Breast epithelium (tissue), 4 donors: ENCODE measurements at places on chromosomes 3 and 15. TPM values are rescaled to one million over a fixed set of nuclear protein-coding genes. Genes with fewer than 3 reads are reported as not detected.

DNA sequence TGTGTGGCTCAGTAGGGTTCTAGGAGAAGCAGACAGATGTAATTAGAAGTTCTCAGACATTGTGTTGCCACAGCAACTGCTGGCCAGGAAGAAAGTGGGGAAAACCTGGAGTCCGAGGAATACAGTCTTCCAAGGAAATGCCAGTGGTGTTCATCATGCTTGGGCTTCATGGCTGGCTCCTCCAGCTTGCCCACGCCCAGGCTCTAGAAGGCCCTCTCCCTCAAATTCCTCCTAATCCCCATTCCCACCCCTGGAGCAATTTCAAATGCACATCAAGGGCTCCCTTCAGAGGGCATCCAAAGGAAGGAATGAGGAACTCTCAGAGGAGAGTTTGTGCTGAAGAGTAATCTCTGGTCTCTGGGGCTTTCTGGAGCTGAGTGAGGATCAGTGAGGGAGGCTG lies 21.9 kb downstream of the FSTL1 start:
- no peak for DNase-seq

- no peak for DNase-seq
These were observed 34.5 kb downstream of the NPTN start for GRCh38 chr15:73598530-73599160.

DNA sequence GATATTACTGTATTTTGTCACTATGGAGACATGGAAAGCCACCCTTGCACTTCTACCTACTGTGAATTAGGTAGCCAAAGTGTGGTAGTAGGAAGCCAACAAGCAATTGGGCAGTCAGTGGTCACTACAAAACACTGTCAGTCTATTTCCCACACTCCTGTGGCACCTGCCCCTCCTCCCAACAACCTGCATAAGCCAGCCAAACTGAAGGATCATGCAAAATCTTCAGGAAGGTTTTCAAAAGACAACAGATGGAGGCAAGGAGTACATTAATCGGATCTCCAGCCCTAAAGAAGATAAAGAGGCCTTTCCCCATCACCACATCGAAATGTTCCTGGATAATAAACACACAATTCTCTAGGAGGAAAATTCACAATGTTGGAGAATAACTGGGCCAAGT lies 11.9 kb downstream of the POMGNT2 start:
- no peak for DNase-seq

Gene ACTRT3
- 1.5 TPM for total RNA-seq

DNA sequence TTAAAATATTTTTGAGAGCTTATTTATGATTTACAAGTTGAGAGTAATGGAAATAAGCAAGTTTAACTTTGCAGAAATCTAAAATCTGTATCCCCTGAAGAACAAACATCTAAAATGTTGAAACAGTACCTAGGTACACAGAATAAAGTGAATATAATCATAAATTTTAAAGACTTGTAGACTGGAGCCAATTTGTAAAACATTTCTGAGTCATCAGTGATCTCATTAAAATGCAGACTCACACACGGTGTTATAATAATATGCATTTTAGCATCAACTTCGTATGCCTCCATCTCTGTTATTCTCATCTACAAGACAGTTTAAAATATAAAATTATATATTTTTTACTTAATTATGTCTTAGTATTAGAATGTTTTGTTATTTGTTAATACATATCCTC lies 399.5 kb upstream of the GOLIM4 start:
- no peak for DNase-seq

- no peak for DNase-seq
These were observed 130.6 kb upstream of the SEMA6D start for GRCh38 chr15:47586653-47587224.

- no peak for DNase-seq
These were observed 86.7 kb downstream of the EBLN2 start for GRCh38 chr3:73148206-73148605.

GRCh38 chr3:111480091-111480490 lies 61.9 kb upstream of the CD96 start:
- DNase-seq = no peak

DNA sequence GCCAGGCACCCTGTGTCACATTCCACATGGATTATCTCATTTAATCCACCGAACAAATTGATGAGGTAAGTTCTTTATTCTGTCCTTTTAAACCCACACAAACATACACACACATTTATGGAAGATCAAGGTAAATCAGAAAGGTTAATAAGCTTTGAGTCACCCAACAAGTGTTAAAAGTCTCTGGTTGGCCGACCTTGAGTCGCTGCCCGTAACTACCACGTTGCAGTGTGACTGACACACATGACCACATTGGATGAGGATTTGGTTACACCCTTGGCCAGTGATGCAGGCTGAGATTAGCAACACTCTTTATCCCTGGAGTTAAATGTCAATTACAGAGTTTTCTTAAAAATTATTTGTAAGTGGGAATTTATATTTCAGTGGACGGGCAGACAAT lies 19.2 kb downstream of the FOXP1 start:
- DNase-seq = no peak
